ENCODE measurements at places on chromosomes 11 and 22.

DNA sequence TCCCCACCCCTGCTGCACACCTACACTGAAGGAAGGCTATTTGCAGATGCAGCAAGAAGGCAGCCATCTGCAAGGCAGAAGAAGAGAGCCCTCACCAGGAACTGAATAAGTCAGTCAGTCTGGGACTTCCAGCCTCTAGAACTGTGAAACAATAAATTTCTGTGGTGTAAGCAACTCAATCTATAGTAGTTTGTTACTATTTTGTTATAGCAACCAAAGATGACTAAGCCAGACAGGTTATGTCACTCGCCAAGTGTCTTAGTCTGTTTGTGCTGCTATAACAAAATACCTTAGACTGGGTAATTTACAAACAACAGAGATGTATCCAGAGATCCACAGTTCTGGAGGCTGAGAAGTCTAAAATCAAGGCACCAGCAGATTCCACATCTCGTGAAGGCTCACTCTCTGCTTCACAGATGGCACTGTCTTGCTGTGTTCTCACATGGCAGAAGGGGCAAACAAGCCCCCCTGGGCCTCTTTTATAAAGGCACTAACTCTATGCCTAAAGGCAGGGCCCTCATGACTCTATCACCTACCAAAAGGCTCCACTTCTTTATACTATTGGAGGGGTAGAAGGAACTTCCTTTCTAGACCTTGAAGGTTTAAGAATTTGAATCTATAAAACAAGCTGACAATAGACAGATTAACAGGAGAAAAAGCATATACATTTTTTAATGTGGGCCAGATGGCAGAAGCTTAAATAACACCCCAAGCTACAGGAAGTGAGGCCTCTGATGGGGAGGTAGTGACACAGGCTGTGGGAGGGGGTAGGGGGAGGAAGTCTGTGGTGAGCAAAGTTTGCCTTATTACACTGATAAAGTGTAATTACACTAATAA lies 12.3 kb downstream of the APOL6 start:
- no peak for DNase-seq

GRCh38 chr11:120306519-120307242 lies 18.4 kb upstream of the TLCD5 start:
- DNase-seq, result no peak

GRCh38 chr11:18463439-18463838 lies 7.8 kb downstream of the LDHAL6A start:
- no peak for DNase-seq

- no peak for DNase-seq
Observed at GRCh38 chr11:68309621-68310185, 2.7 kb upstream of the LRP5 start.

DNA sequence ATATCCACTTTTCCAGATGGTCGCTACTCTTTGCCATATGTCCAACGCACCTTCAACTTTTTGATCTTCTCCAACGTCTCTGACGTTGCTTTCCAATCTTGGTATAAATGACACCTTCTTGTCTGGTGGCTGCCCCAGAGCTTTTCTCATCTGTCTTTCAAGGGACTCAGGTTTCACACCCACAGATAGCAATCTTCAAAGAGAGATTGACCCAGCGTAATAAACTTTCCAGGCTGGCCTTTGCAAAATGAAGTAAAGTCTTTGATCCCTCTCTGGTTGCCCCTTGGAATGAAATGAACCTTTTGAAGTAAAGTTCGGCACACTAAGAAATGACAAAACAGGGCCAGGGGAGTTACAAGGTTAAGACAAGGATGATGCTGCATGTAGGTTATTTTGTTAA lies 138.4 kb upstream of the BDNF start:
- no peak for DNase-seq

DNA sequence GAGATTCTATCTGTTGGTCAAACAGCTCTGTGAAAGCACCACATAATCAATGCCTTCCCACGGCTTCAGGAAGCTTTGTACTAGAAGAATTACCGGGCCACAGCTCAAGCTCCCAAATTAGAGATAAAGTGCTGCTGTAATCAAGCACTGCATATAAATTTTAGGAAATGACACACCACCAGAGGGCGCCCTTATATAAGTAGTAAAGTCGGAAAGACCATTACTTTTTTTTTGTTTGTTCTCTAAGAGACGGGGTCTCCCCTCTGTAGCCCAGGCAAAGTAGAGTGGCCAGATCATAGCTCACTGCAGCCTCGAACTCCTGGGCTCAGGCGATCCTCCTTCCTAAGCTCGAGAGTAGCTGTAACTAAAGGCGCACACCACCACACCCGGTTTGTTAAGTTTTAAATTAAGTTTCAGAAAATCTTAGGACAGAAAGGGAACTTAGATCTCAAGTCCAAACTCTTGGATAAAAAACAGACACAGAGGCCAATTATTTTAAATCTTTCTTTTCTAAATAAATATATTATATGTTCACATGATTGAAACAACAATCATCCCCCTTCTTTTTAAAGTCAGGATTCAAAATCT lies 32.6 kb downstream of the PRCP start:
- peak; percentile 75 for DNase-seq

GRCh38 chr11:12121517-12121916 lies 11.1 kb downstream of the MICAL2 start:
- no peak for DNase-seq

DNA sequence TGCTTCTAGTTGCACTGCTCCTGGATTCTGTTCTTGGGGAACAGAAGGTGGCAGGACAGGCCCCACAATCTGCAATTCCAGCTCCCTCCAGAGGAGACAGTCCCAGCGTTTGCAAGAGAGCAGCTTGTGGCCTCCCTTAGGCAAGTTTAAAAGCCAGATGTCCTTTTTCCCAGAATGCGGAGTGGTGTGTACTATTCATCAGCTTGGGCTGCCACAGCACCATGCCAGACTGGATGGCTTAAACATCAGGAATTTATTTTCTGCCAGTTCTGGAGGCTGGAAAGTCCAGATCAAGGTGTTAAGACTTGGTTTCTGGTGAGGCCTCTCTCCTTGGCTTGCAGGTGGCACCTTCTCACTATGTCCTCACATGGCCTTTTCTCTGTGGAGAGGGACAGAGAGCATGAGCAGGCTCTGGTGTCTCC lies 11.7 kb downstream of the MIAT start:
- no peak for DNase-seq

GRCh38 chr11:1235306-1235900 lies 12.5 kb downstream of the MUC5B start:
- DNase-seq, result no peak

DNA sequence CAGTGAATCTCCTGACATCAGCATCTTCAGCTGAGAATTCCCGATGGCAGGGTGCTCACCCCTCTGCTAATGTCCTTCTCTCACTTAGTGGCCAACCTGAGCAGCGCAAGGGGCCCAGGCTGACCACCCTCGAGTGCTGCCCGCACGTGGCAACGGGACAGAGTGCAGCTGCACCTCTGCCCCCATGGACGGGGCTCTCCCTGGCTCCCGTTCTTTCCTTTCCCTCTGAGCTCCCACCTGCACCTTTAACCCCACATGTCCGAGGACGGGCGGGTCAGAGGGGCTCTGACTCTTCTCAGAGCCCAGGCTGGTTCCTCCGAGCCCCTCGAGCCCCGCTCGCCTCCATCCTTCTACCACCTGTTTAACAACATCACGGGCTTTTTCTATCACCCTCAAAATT lies 19.8 kb downstream of the MOB2 start:
- no peak for DNase-seq

GRCh38 chr22:19639610-19640135 lies 74.6 kb upstream of the SEPTIN5 start:
- DNase-seq, result no peak

GRCh38 chr11:26243426-26243825 lies 88.5 kb upstream of the ANO3 start:
- DNase-seq, result no peak

DNA sequence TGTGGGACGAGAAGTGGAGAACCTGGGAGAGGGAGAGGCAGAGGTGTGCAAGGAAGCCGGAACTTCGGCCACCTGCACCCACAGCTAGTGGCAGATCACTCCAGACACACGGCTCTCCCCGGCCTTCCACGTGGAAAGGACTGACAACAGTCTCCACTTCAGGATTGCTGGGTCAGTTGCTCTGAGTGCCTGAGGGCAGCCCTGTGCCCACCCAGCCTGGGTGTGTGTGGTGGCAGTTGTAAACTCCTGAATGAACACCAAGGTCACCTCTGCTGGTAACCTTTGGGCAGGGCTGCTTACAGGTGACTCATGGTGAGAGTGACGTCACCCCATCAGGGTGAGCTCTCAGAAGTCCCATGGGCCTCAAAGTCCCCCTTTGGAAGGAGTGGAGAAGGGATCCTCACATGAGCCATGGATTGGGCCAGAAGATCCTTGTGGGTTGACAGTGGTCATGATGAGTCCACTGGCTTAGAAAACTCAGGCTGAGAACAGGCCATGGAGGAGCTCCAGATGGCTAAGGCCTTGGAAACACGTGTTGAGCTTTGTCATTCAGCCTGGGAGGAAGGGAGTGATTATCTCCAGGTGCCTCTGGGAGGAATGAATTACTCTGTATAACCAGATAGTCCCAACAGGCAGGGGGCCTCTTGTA lies 71.3 kb downstream of the BCR start:
- no peak for DNase-seq

GRCh38 chr11:8081591-8082250 lies 710 bp downstream of the TUB start:
- DNase-seq, result no peak

DNA sequence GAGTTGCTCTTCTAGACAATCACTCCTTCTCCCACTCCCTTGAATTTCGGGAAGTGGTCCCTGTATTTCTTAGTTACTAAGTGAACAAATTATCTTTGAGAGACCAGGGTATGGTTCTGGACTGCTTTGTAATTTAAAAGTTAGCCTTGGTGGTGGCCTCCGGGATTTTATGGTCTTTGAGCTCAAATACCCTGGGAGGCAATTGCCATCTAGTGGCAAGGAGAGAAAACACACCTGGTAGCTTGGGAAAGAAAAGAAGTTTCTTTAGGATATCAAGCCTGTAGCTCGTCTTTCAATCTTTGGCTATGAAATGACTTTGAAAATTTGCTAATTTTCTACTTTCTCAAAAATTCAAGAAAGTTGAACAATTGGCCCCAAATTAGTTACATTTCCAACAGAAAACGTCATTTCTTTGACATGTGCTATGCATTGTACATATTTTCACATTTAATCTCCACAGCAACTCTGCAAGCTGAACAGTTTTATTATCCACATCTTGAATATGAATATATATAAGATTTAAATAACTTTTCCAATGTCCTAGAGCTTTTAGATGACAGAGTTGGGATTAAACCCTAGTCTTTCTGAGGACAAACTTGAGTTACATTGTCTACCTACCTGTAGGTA lies 39.1 kb downstream of the MMP27 start:
- no peak for DNase-seq

GRCh38 chr22:27212617-27213177 lies 555.3 kb downstream of the MIAT start:
- DNase-seq, result no peak

DNA sequence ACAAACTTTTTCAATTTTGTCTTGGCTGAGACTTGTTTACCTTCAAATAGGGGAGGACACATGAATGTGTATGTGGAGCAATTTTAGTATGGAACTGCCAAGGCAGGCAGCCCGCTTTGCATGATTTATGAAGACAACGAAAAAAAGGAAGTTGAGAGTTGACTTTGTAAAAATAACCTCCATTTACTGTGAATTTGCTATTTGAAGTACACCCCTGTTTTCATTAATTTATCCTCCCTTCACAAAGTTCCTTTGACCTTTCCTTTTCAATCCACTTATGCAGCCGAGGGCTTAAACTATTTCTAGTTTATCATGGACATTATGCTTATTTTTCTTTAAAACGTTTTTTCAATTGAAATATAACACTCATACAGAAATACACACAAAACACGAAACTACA lies 369.6 kb upstream of the CADM1 start:
- no peak for DNase-seq

- DNase-seq, result peak; percentile 81
Observed at GRCh38 chr22:30286813-30287647, 2.3 kb downstream of the CASTOR1 start.

GRCh38 chr11:104161751-104162450 lies 2.0 kb downstream of the PDGFD start:
- DNase-seq, result no peak

- DNase-seq, result no peak
Observed at GRCh38 chr22:38238519-38239071, 34.2 kb downstream of the TMEM184B start.

GRCh38 chr11:109756951-109757350 lies 335.0 kb downstream of the C11orf87 start:
- DNase-seq, result no peak

- DNase-seq, result peak; percentile 14
Observed at GRCh38 chr22:25485626-25486545, 78.6 kb upstream of the GRK3 start.

DNA sequence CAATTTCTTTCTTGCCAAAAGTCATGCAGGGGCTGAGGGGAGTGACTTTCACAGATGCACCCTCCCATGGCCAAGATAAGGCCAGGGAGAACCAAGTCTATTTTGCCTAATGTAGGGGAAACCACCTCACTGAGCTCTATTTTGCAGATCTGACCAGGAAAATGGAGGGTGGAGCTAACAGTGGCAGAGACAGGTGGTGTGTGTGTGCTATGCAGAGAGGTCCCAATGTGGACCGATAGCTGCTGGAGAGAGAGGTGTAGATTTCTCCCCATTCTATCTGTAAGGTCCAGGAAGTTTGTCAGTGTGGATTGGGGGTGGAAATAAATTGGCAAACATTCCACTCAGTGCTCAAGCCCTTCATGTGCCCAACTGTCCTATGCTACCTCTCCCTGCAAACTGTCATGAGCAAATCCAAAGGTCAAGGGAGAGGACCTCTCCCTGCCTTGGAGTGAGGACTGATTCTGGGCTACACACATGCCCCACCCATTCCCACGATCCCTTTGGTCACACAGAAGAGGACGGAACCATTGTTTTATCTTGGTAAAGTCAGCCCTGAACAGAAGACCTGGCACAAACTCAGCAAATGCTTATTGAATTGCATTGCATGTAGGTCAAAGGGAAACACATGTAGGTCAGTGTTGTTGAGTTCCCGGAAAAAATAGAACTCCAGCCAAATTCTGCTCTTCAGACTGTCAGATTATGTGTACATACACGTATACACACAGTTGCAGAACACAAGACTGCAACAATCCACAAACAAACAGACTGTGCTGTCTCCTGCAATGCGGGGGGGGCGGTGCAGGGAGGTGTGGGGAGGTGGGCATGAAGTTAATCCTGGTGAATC lies 65.9 kb downstream of the C11orf58 start:
- DNase-seq, result no peak

GRCh38 chr11:2772544-2773031 lies 72.8 kb upstream of the KCNQ1OT1 start:
- DNase-seq, result no peak

GRCh38 chr11:76380159-76380976 lies 564 bp downstream of the THAP12 start:
- peak; percentile 36 for DNase-seq

- DNase-seq, result no peak
Observed at GRCh38 chr22:31133911-31134310, 6.4 kb downstream of the PLA2G3 start.

- no peak for DNase-seq
Observed at GRCh38 chr11:94662065-94662779, 95.1 kb downstream of the PIWIL4 start.

DNA sequence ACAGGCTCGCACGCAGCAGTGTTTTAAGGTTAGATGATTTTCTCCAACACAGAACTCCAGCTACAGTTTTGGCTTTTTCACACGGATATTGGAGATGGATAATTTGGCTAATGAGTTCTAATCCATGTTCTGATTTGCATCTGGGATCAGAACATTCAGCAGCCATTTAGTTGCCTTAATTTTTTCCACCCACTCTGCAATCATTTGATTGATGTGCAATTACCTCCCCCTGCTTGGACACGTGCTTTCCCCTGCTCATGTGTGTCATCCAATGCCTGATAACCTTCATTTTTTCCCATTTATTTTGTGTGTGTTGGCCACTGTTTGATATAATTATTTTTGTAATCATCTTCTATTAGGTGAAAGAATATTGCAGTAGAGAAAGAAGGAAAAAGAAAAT lies 257.8 kb downstream of the ST3GAL4 start:
- DNase-seq, result no peak

Measured in stimulated activated CD4-positive, alpha-beta T cell treated with anti-CD3 and anti-CD28 coated beads, TNF-alpha, amount 100 ng/mL, for 48 hours (primary cell).